Astrocyte of the hippocampus (primary cell): ENCODE measurements at places on chromosomes 12 and 14.

DNA sequence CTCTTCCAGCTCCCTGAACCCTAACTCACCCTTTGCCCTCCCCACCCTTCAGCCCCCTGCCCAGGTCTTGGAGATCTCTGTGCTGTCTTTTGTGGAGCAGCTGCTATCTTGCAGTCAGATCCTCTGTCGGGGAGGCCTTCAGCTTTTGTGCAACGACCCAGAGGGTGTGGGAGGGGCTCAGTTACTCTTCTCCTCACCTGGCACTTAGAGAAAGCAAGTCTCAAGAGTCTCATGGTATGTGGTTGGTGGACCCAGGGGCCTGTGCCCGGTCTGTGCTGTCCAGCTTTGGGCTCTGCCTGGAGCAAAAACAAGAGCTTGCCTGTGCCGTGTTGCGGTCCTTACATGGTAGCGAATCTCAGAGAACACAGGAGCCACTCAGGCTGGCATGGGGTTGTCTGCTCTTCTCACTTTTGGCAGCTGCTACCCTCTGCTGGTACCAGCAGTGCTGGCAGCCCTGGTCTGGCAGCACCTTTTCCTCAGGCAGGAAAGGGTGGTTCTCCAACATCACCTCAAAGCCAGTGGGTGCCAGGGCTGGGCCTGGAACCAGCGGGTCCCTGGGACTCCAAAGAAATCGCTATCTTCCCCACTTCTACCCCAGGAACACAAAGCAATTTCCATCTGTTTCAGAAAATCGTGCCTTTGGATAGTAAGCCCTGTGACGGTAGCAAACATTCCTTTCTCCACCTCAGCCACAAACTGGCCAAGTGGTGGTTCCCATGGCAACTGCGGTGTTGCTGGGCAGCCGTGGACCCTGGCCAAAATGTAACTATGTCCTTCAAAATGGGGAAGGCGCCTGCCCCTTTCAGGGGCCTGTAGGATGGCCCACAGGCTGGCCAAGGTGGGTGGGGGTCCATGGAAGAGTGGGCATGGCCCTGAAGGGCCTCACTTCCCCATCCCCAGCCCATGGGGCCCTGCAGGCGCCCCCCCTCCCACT, 90.0 kb downstream of the RIN3 start:
- peak; percentile 97 for DNase-seq

DNA sequence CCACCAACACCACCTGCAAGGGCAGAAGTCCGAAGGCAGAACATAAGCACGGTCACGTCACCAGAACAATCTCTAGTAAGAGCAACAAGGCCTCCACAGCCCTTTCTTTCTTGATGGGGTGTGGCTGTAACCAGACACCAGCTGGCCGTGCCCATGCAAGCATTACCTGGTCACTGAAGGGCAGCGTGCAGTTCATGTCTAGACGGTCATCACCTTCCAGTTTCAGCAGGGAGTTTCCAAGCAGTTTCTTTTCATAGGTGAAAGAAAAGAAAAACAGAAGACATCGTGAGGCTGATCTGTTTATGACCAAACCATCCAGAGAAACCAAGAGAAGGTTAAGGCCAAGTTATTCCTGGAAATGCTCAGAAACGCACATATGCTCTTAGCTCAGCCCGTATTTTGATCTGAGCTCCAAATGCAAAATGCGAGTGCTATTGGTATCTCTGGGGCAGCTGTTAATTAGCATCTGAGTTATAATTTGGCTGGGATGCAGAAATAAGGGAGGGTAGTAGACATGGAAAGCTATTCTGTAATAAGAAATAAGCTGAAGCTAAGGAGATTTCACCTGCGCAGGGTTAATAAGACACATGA, 42.5 kb downstream of the PRKAB1 start:
- DNase-seq, result no peak

DNA sequence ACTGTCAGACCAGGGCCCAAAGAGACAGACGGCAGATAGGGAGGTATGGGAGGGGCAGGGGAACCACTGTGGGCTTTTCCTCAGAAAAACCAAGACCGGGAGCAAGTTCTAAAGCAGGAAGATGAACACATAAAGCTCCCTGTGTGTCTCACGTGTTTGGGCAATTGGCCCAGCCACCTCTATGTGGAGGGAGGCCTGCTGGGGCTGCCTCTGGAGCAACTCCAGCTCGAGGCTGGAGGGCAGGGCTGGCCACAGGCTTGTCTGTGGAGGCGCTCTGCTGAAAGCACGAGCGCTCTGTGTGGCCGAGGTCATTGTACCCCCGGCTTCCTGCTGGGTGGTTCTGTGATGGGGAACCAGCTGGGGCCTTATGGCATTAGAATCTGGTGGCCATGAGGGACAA, 36.4 kb downstream of the TRAFD1 start:
- no peak for DNase-seq

GRCh38 chr12:4134448-4135263, 138.9 kb upstream of the CCND2 start:
- no peak for DNase-seq
